ENCODE measurements at places on chromosomes 6 and 20. TPM values are rescaled to one million over a fixed set of nuclear protein-coding genes. Genes with fewer than 3 reads are reported as not detected.

FAM50B gene
- 19.4 TPM for polyA plus RNA-seq

C6orf141 gene
- not detected for polyA plus RNA-seq

CCR6 gene
- 98.7 TPM for polyA plus RNA-seq

- DNase-seq: no peak
Observed at GRCh38 chr6:27352850-27353249, 35.7 kb upstream of the ZNF391 start.

TRAPPC3L gene
- polyA plus RNA-seq: not detected

SLC52A3 gene
- polyA plus RNA-seq: not detected

GRCh38 chr6:5729813-5730517, 276.8 kb downstream of the NRN1 start:
- no peak for DNase-seq

DNA sequence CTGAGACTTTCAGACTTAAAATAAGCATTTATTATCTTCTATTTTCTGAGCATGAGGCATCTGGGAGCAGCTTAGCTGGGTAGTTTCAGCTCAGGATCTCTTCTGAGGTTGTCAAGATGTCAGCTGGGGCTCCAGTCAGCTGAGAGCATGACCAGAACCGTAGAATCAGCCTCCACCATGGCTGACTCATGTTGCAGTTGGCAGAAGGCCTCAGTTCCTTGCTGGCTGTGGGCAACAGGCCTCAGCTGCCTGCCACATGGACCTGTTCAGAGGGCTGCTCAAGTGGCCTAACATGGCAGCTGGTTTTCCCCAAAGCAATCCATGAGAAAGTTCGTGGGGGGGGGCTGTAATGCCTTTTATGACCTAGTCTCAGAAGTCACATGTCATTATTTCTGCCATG, 142.3 kb downstream of the LY86 start:
- no peak for DNase-seq

GRCh38 chr6:34027445-34027936, 118.4 kb downstream of the GRM4 start:
- DNase-seq: peak; percentile 67

CASS4 gene
- 3.3 TPM for polyA plus RNA-seq

GRCh38 chr6:1379017-1379787, 10.2 kb upstream of the FOXF2 start:
- DNase-seq: no peak

ADGRB3 gene
- not detected for polyA plus RNA-seq

- DNase-seq: no peak
Observed at GRCh38 chr6:84657486-84657885, 106.9 kb downstream of the TBX18 start.

DNA sequence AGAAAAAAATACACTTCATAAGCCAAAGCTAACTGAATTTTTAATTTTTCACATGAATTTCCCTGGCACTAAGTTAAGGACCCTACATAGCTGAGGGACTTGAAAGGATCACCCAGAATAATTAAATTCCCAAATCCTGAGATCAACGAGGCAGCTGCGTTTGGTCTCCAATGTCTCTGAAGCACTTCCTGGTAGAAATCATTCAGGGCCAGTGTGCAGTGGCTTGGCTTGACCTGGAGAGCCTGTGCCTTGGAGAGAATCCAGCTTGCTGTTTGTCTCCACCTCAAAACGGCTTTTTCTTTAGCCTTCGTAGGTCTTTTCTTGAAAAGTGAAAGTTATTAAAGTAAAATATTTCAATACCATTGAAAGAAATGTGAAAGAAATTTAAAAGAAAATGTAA, 92.4 kb downstream of the SMOC2 start:
- no peak for DNase-seq

DNA sequence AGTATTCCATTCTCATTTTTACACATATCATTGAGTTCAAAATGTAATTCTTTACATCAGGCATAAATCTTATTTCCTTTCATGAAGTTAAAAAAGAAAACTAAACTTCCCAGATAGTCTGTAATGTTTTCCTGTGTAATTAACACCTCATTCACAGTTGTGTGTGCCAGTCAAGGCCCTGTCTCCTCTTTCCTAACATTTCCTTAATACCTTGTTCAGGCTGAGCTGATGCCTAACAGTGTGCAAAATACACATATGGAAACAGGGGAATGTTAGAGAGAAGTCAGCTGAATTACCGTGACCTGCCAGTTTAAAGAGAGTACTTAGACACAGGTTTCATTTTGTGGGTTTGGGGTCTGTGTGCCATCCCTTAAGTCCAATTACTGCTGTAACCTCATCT, 208.7 kb downstream of the COL9A1 start:
- DNase-seq: no peak

- no peak for DNase-seq
Observed at GRCh38 chr6:138393871-138394783, 9.9 kb upstream of the HEBP2 start.

FLOT1 gene
- polyA plus RNA-seq: 74.6 TPM

- DNase-seq: no peak
Observed at GRCh38 chr6:43962458-43962857, 164.8 kb downstream of the MRPL14 start.

PARD6B gene
- 0.93 TPM for polyA plus RNA-seq

CLPSL1 gene
- not detected for polyA plus RNA-seq

DNA sequence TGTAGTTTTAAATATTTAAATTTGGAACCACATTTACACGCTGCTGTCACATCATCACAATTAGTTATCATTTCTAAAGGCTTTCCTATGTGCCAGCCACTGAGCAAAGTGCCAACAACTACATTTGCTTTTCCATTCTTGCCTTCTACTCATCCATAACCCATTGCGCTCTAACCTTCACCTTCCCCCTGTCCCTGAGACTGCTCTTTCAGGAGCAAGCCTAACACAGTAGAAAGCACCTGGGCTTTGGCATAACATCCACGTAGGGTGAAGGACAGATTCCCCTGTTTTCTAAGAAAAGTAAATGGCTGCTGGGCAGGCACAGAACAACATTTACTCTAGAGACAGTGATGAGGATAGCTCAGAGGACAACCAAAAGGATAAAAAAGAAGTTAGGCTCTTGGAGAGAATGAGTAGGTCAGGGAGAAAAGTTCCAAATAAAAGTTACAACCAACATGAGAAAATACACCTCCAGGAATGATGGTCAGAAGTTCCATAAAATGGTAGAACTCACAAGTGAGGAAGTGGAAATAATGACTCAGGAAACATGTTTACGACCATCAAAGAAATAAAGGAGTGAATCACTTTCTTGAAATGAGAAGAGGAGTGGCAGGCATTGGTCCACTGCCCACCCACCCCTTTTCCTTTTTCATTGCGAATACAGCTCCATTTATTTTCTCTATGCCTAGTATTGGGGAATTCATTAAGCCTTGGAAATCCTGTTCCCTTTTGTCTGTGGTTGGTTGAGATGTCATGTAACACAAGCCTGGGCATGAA, 77.2 kb downstream of the PFDN4 start:
- DNase-seq: no peak

GRCh38 chr20:46148313-46149208, 30.4 kb downstream of the CD40 start:
- DNase-seq: no peak

TBX18 gene
- not detected for polyA plus RNA-seq

DNA sequence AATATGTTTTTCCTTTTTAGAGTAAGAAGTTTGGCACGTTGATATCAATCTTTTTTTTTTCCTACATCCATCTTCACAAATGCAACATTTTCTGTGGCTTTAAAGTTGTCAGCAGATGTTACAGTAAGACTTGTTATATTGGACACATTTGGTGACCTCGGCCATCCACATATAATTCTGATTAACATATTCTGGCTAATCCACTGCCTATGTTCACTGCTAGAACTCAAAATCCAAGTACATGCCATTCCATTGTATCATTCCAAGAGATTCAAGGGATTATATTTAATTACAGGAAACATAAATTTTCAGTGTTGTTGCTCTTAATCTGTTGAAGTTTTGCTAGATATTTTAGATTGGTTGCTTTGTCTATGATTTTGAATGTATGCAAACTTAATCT, 367.6 kb downstream of the TENT5A start:
- DNase-seq: no peak

GRCh38 chr6:43509984-43510826, at the start of gene LRRC73:
LRRC73 (minus strand) TSS chr6:43510346; CDS start chr6:43509785, 561 bp downstream.
- peak; percentile 77 for DNase-seq

DNA sequence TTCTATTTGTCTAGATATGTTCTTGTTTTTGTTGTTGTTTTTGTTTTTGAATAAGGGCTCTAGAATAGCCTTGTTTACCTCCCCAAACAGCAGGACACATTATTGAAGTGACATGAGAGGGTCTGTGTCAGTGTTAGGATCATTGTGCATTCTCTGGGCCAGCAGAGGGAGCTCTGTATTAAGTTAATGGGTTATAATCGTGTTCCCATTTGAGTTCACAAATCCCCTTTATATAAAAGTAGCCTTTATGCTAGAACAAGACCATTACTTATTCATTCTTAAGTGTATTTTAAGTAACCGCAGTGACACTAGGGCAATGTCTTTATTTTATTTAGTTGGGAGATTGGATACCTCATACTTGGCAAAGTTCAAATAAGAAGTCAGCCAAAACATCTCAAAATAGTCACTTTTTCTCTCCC, 44.8 kb downstream of the STK4 start:
- DNase-seq: peak; percentile 44

DSP gene
- not detected for polyA plus RNA-seq

DNA sequence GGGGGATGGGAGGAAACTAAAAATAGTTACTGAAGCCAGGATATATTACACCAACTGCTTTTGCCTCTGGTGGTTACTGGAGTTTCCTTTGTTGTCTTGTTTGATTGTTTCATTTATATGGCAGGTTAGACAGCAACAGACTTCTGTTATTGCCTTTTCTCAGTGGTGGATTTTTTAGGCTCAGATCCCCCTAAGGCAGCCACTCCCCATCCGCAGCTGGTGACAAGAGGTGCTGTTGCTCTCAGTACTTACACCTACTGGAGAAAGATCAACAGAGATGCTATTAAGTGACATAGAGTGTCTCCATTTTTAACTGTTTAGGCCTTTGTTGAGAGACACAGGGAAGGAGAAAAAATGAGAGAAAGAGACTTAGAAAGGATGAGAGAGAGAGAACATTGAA, 552.1 kb downstream of the PKHD1 start:
- DNase-seq: no peak

SPTLC3 gene
- polyA plus RNA-seq: 0.41 TPM

- no peak for DNase-seq
Observed at GRCh38 chr6:34650823-34651222, 45.7 kb downstream of the ILRUN start.

PMEPA1 gene
- polyA plus RNA-seq: 1.2 TPM

GRCh38 chr6:118746825-118747174, 95.4 kb upstream of the CEP85L start:
- no peak for DNase-seq

DNA sequence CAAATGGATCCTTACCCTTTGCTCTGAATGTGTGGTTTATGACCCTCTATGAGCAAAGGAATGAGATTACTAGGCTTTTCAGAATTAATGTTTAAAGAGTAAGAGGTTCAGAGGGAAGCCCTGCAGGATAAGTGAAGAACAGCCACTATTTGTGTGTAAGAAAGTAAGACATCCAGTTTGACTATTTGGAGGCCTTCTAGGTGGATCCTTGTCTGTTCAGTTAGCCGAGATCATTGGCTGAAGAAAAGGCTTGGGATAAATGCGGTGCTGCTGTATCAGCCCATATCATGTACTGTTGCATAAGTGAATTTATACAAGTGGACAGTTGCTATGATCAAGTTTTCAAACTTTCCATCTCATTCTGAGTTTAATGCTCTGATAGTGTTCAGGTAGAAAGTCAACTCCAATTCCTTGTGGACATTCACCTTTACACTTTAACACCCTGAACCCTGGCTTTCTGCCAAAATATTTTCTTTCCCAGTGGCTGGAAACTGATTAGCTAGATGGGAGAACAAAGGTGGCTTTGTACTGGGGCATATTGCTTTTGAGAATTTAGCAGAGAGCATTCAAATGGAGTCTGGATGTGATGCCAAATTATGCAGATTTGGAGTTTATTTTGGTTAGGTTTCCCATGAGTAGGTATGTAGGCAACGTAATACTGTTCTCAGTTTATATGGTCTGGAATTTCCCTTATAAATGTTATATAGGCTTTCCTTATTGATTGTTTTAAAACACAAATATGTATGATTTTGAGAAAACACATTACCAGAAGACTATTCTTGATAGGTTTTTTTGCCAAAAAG, 15.0 kb downstream of the PARD6B start:
- DNase-seq: no peak

DNA sequence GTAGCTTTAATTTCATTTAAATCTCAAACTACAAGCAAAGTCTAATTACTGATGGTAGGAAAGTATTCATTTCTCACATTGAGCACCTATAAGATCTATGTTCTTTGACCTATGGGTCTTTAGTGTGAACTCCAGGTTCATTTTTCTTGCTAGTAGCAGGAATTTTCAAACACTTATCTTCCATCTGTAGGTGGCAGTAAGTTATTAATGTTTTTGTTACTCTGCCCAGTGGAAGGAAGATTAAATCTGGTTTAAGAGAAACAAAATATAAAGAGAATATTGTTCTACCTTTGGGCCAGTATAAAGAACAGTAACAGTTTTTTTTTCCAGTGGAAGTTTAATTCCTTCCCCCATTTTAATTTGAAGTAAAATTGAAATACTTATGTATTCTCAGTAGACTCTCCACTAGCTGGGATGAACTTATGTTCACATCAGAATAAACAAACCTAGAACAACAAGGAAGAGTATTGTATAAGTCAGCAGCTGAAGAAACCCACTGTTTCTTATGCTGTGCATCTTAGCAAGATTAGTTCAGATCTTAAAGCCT, 328.2 kb downstream of the PHF3 start:
- no peak for DNase-seq

DNA sequence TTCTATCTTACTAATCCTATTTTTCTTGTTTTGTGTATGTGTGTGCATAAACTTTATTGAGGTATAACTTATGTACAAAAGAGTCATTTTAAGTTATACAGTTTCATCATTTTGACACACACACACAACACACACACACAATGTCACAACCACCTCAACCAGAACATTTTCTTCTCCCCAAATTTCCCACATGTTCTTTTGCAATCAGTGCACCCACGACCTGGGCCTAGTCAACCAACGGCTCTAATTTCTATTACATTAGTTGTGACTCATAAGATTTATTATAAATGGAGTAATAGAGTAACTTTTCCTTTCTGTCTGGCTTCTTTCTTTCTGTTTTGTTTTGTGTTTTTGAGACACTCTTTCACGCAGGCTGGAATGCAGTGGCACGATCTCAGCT, 9.8 kb upstream of the POM121L2 start:
- DNase-seq: no peak

- DNase-seq: no peak
Observed at GRCh38 chr20:49635166-49635565, 67.2 kb upstream of the PTGIS start.

NHSL1 gene
- polyA plus RNA-seq: not detected

DNA sequence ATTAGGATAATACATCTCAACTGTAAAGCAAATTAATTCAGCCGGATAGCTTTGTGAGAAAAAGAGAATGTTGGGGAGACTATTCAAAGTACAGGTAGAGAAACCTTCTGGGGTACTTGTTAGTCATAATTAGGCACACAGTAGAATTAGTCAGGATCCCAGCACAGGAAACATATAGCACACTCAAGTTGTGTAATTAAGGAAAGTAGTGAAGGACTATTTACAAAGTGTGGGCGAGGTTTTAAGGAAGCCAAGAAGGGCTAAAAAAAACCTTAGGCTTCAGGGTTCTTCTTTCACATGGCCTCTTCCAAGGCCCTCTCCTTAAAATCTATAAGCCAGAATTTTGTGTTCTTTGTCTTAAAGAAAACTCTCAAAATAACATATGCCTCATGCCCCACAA, 126.7 kb downstream of the RTN4IP1 start:
- DNase-seq: no peak

- no peak for DNase-seq
Observed at GRCh38 chr6:63804381-63804956, 168.9 kb downstream of the PHF3 start.

GRCh38 chr20:48695255-48695654, 132.5 kb downstream of the PREX1 start:
- DNase-seq: no peak

SEL1L2 gene
- not detected for polyA plus RNA-seq
